GDM1 (cell line): ENCODE measurements at places on chromosomes 11 and 22.

- no peak for DNase-seq
Observed at GRCh38 chr22:48751539-48752437, 1075.9 kb downstream of the BRD1 start.

DNA sequence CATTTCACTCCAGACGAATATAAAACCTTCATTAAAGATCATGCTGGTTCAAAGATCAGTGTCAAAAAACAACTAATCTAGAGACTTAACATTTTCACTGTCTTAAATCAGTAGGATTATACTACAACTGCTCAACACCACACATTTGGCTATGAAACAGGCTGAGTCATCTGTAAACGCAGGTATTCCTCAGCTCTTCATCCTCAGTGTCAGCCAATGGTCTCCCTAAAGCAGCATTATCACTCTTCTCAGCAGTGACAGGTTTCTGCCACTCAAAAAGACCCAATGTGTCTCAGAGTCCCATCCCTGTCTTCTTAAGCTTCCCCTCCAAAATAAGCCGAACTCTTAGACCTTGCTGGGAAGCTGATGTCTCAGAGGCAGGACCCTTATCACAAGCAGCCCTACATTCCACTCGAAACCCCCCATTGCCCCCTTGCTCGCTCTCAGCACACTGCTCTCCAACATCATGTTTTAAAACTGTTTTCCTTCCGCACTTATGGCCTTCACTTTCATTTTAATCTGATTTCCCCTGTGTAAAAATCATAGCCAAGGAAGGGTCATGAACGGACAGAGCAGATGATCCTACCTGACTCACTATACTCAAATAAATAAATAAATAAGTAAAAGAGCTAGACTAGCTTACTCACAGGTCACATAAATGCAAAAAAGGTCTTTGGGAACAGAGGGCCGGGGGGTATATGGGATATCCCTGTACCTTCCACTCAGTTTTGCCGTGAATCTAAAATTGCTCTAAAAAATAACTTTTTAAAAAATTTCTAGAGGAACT lies 23.0 kb downstream of the CDON start:
- DNase-seq: no peak

- no peak for DNase-seq
Observed at GRCh38 chr11:73334384-73335203, 26.5 kb downstream of the ARHGEF17 start.

GRCh38 chr11:11935536-11935935 lies 72.9 kb downstream of the DKK3 start:
- DNase-seq: no peak

DNA sequence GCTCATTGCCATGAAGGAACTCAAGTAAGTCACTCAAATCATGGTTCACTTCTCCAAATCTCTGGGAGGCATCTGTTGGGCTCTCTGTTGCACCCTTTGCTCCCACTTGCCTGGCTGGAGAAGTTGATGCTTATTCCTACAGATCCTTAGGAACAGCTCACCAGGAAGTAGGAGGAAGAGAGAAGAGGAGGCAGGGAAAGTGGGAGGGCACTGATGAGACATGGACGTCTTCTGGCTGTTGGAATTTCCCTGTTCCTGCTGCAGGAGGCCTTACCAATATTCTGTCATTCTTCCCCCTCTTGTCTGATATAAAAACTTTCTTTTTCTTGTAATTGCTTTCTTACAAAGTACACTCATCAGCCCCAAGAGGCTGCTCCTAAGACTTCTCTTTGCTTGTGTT lies 13.6 kb downstream of the POLR2F start:
- DNase-seq: no peak

DNA sequence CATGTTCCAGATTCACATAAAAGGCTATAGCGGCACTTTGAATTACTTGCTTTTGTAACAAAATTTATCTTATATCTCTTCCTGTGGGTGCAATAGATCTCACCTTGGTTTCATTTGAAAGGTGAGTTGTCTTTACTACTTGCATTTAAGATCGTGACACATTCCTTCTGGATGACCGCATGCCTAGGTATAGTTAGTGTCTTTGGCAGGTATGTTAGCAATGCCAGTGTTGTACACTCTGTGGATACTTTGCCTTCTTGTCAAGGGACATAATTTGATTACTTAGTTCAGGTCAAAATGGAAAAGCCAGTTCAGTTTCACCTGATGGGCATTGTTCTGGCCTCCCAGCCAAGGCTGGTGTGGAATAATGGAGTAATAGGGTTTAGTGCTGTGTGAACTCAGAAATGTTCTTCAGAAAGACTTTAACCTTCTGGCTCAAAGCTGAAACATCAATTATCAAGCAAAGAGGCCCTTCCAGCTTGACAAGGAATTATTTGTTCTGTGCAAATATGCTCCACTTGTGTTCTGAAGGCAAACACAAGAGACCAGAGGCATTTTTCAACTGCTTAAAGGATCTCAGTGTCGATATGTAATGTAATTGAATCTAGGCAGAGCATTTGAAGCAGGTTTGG lies 64.6 kb downstream of the AMOTL1 start:
- no peak for DNase-seq

DNA sequence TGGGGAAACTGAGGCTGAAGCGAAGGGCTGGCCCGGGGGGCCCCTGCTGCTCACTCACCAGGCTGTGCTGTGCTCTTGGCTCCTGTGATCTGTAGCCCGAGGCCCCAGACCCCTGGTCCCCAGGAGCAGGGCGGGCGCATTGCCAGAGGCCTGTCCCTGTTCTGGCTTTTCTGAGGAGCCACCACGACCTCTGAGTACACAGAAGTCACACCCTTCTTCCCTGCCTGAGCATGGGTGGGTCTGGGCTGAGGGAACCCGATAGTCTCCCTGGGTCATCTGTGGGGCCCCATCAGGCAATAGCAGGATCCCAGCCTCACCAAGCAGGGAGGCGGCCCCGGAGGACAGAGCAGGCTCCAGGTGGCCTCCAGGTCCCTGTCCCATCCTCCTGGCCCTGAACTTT lies 5.1 kb downstream of the CASTOR1 start:
- no peak for DNase-seq

DNA sequence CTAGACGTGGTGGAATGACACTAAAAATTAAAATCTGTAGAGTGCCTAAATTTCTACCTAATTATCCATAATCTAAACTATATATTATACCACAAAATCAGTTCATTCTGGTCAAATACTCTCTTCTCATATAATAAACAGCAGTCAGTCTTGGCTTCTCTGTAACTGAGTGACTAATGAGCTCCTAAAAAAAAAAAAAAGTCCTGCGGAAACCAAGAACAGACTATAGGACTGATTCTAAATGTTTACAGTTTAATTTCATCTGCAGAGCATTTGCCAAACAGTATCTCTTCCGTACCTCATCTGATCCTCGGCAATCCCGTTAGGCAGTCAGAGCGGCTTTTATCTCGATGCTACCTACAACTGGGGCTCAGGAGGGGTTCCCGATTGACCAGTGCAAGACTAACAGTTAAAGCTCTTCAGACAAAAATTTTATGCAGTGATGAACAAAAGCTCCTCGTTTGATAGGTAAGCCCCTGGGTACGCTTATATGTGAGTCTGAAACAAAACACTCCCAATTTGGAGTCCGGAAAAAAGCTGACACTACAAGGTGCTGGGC lies 686 bp downstream of the KIF18A start:
- DNase-seq: no peak
